ENCODE measurements at places on chromosomes 6 and 20. TPM values are rescaled to one million over a fixed set of nuclear protein-coding genes. Genes with fewer than 3 reads are reported as not detected.
A peak's percentile ranks its signal among the peaks of the same experiment; 100 is the strongest.

Gene RNF39
- total RNA-seq = not detected

Gene VPS16
- total RNA-seq = 20.8 TPM

Gene PREX1
- total RNA-seq = 10.9 TPM

Gene ZNF311
- not detected for total RNA-seq

Gene NKX2-2
- not detected for total RNA-seq

Gene NUDT3
- total RNA-seq = 71.9 TPM

DNA sequence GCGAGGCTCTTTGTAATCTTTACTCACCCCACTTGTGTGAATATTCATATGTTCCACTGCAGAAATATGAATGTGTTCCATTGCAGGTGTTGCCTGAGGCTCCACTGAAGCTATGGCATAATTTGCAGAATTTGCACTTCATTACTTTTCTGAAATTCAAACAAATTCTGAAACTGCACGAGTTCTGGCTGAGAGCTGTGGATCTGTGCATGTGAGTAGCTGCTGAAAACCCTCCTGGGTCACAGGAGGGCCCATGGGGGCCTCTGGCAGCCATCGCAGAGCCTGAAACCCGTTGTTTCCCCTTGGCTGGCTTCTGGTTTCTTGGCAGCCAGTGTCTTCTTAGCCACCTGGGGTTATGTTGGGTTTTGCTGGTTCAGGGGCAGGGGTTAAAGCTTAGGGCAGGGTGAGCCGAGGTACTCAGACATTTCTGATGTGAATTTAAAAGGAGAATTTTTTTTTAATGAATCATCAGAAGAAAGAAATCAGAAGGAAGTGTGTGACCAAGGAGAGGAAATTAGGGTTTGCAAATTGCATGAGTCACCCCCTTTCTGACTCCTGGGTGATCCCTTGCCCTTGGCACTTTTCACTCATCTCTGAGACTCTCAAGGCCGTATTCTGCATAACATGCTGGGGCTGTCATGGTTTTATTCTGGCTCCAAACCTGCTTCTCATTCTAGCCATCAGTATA lies 40.6 kb downstream of the TOX2 start:
- H3K36me3 ChIP-seq = no peaks in the 10 kb centered on the region
- no peaks in the 10 kb centered on the region for H3K27me3 ChIP-seq
- H3K4me1 ChIP-seq = no peaks in the 10 kb centered on the region
- DNase-seq = no peak
- H3K4me3 ChIP-seq = no peak overlapping the region
- H3K27ac ChIP-seq = no peak overlapping the region

- H3K36me3 ChIP-seq = no peaks in the 10 kb centered on the region
- no peaks in the 10 kb centered on the region for H3K4me1 ChIP-seq
- H3K27me3 ChIP-seq = no peaks in the 10 kb centered on the region
- no peak overlapping the region for H3K27ac ChIP-seq
These were observed 93.5 kb downstream of the B3GAT2 start for GRCh38 chr6:70863343-70863742.

DNA sequence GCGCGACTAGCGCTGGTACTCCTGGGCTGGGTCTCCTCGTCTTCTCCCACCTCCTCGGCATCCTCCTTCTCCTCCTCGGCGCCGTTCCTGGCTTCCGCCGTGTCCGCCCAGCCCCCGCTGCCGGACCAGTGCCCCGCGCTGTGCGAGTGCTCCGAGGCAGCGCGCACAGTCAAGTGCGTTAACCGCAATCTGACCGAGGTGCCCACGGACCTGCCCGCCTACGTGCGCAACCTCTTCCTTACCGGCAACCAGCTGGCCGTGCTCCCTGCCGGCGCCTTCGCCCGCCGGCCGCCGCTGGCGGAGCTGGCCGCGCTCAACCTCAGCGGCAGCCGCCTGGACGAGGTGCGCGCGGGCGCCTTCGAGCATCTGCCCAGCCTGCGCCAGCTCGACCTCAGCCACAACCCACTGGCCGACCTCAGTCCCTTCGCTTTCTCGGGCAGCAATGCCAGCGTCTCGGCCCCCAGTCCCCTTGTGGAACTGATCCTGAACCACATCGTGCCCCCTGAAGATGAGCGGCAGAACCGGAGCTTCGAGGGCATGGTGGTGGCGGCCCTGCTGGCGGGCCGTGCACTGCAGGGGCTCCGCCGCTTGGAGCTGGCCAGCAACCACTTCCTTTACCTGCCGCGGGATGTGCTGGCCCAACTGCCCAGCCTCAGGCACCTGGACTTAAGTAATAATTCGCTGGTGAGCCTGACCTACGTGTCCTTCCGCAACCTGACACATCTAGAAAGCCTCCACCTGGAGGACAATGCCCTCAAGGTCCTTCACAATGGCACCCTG lies 1.6 kb downstream of the TPBG start:
- H3K27ac ChIP-seq = peak overlapping the region; percentile 73
- no peaks in the 10 kb centered on the region for H3K36me3 ChIP-seq
- H3K27me3 ChIP-seq = peaks cover 42% of the 10 kb centered on the region
- DNase-seq = no peak
- H3K4me3 ChIP-seq = peak overlapping the region; percentile 66

DNA sequence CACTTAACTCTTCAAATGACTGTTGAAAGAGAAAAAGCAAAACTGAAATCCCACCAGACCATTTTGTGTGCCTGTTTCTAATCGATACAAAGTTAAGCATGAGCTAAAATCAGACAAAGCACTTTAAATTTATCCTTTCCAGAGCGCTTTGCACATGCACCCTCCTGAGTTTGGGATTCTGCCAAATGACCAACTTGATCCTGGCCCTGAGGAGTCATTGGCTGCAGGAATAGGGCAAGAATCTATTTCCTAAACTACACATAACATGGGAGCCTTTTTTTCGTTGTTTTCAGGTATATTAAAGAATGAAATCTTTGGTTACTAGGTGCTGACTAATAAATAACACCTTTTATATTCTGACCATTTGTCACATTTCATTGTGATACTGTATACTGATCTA lies 23.8 kb upstream of the MTHFD1L start:
- no peak for DNase-seq
- no peaks in the 10 kb centered on the region for H3K36me3 ChIP-seq
- no peak overlapping the region for H3K4me3 ChIP-seq
- H3K27me3 ChIP-seq = no peaks in the 10 kb centered on the region
- no peaks in the 10 kb centered on the region for H3K4me1 ChIP-seq
- no peak overlapping the region for H3K27ac ChIP-seq

DNA sequence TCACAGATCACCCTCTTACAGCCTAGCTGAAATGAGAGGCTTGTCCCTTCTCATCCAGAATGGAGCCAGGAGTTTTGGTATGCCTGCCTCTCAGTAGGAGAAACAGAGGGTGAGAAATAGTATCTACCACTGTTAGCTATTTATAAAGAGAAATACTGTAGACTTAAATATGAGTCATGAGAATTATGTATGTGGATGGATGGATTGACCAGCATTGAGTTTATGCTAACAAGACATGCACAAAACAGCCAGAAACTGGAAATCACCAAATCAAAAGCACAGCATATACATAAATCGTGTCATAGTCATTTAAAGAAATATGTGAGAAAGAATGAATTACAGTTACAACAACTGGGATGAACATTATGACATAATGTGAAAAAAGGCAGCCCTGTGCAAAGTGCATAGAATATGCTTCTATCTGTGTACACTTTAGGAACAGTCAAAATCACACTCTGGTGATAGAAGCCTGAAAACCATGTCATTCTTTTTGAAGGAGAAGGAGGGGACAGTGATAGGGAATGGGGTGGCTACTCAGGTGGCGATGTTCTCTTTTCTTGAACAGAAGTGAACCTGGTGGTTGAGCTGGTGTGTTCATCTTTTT lies 79.8 kb upstream of the KIF25 start:
- H3K27ac ChIP-seq = no peak overlapping the region
- H3K4me1 ChIP-seq = no peaks in the 10 kb centered on the region

DNA sequence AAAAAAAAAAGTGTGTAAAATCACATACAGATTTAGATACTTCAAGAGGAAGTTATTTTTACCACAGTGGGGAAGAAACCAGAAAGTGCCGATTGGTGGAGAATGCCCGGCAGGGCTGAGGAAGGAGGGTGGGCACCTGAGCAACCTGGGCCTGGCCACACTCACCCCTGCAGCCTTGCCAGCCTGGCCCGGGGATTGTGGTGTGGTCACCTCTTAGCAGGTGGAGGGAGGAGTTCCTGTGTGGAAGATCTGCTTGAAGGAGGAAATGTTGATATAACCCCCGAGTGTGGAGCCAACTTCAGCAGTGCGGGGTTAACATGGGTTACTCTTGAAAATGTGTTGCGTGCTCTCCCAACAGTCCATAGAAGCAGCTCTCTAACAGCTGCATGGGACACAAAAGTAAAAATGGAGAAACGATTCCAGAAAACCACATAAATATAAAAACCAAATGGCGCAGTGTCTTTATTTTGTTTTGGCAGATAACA lies 14.7 kb downstream of the UST start:
- H3K36me3 ChIP-seq = no peaks in the 10 kb centered on the region
- no peak for DNase-seq
- H3K4me3 ChIP-seq = no peak overlapping the region
- H3K4me1 ChIP-seq = peaks cover 5% of the 10 kb centered on the region
- H3K27me3 ChIP-seq = no peaks in the 10 kb centered on the region
- no peak overlapping the region for H3K27ac ChIP-seq

Measured in gastrocnemius medialis (tissue), 4 donors.